Tibial artery (tissue), 4 donors: ENCODE measurements at places on chromosomes 1 and 21.

GRCh38 chr1:1259951-1260600 lies 13.6 kb upstream of the C1QTNF12 start:
- DNase-seq, result no peak

GRCh38 chr1:54888080-54888733 lies 1.2 kb upstream of the DHCR24 start:
- no peak for DNase-seq

- no peak for DNase-seq
Measured at GRCh38 chr21:45039317-45040156, 34.8 kb upstream of the ADARB1 start.

- no peak for DNase-seq
Measured at GRCh38 chr1:36572142-36572715, 89.5 kb upstream of the CSF3R start.

GRCh38 chr1:23625459-23625858 lies 66.1 kb upstream of the RPL11 start:
- DNase-seq, result no peak

- DNase-seq, result no peak
Measured at GRCh38 chr1:118077331-118078045, 107.5 kb downstream of the SPAG17 start.

GRCh38 chr1:90986953-90987352 lies 34.9 kb downstream of the ZNF644 start:
- no peak for DNase-seq

- no peak for DNase-seq
Measured at GRCh38 chr1:20978413-20978812, 191.3 kb upstream of the HP1BP3 start.

DNA sequence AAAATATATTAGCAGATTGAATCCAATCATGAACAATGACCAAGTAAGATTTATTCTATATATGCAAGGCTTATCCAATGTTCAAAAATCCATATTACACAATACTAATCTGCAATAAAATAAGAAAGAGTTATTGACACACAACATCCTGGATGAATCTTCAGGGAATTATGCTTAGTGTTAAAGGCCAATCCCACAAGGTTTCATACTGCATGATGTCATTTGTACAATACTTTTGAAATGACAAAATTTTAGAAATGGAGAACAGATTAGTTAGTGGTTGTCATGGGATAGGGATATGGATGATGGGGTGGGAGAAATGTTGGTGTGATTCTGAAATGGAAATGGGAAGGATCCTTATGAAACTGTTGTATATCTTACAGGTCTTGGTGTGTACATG lies 425.7 kb downstream of the SIPA1L2 start:
- no peak for DNase-seq

DNA sequence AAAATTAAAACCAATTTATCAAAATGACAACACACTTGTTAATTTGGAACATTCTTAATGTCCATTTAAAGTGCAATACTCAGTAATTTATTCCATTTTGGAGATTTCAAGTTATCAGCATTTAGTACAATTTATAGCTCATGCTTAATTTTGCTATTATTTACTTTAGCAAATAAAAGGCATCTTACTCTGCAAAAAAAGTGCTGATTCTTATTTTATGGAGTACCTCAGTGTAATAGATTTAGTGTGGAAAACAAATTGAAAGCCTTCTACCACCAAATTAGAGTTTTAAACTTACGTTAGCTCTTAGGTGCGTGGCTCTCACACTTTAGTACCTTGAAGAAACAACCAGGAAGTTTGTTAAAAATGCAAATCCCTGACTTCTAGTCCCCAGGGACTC lies 208.4 kb upstream of the NRIP1 start:
- no peak for DNase-seq

DNA sequence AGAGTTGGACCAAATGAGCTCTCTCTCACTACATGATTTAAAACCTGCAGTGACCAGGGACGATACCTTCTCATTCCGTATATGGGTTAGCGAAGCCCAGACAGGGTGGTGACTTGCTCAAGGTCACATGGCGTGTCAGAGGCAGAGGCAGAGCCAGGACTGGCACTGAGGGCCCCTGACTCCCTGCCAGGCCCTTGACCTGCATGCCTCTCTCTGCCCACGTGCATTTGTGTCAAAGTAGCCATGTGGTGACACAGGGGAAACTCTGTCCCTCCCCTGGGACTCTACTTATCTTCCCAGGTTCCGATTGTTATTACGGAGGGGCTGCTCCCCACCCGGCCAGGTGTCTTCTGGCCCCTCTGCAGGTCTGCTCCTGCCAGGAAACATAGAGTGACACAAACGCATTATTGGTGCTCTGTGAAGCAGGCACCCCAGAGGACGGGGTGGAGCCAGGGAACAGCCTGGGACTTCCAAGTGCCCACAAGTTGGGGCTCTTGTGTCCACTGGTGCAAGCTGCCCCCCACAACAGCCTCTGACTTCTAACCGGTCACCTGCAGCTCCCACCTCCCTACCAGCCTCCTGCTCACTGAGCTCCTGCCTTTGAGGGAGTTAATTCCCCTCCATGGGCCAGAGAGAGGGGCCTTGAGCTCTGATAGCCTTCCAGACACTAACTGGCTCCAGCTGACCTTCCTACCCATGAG lies 7.3 kb upstream of the TINAGL1 start:
- no peak for DNase-seq

DNA sequence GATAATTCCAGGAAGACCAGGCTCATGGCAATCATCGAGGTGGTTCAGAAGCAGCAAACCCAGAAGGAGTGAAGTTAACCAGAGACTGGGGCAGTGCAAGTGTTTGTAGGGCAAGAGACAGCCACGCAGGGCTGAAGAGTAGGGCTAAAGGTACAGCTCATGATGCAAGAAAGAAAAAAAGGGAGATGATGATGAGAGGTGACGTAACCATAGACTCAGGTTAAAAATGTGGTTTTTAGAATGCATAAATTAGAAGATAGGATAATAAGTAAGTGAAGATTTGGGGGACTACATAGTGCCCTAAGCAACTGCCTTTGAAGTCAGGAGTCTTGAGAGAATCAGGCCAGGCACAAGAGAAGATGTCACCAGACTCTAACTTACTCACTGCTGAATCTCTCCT lies 333 bp downstream of the LCE7A start:
- DNase-seq, result no peak

GRCh38 chr1:43273708-43274107 lies 3.9 kb downstream of the TMEM125 start:
- peak; percentile 10 for DNase-seq

DNA sequence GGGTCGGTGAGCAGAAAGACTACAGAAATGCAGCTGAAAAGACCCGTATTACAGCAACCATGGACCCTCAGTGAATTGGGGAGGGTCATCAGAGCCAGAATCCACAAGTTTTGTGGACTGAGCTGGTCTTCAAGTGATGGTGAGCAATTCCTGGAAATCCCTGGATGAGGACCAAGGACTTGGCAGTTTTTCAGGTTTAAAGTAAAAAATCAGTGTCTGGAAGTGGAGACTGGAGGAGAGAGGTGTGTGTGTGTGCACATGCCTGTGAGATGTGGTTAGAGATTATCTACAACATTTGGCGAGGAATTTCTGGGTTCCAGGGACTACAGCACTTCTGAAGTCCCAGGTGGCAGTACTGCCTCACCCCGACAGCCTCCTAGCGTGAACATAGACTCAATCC lies 56.4 kb downstream of the KIRREL1 start:
- DNase-seq, result no peak

- DNase-seq, result no peak
Measured at GRCh38 chr1:84283381-84283780, 18.1 kb upstream of the SAMD13 start.

GRCh38 chr1:68725001-68725752 lies 228.3 kb upstream of the DEPDC1 start:
- DNase-seq, result no peak

DNA sequence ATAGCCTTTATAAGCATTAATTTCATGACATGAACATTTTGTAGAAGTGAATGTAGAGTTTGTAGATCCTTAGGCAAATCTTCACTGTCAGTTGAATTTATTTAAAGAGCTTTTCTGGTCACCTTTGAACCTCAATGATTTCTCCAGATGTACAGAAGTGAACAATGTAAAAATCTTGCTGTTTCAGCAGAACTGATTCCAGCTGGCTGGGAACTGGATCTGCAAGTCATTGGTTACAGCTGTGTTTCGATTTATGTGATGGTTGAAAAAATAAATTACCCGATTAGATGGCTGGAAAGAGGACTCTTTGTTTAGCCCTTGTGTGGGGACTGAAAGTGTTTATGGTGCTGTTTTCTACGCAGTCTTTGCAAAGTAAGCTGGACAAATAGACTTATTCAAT lies 849.8 kb downstream of the USP25 start:
- DNase-seq, result no peak

- no peak for DNase-seq
Measured at GRCh38 chr1:17524645-17525044, 14.9 kb upstream of the ARHGEF10L start.

GRCh38 chr1:15231714-15232201 lies 15.3 kb upstream of the FHAD1 start:
- DNase-seq, result no peak

- no peak for DNase-seq
Measured at GRCh38 chr21:16423921-16424320, 694.1 kb downstream of the USP25 start.

DNA sequence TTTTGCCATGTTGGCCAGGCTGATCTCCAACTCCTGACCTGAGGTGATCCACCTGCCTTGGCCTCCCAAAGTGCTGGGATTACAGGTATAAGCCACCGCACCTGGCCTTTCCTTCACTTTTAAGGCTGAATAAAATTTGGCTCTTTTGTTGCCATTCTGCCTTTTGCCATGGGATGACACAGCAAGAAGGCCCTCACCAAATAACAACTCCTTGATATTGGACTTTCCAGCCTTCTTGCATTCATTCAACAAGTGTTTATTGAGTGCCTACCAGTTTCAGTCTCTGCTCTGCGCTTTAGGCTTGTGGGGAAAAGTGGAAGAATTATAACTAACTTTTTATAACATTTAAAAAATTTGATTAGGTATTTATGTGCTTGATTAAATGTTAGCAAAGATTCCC lies 1.9 kb upstream of the NVL start:
- no peak for DNase-seq

DNA sequence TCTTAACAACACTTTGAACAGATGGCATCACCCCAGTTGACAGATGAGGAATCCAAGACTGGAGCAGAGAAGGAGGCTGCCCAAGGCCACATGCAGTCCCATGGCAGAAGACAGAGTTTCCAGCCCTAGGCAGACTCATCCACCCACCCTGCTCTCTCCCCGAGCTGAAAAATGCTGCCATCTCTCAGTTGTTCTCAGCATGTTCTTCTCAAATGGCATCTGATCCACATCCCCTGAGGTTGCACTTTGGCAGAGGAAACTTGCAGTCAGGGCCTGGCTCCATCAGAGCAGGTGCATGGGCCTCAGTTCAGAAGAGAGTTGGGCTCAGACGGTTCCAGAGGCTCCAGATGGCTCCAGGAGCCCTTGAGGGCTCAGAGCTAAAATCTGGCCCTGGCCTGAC lies 709.4 kb downstream of the MATN1 start:
- peak; percentile 17 for DNase-seq

DNA sequence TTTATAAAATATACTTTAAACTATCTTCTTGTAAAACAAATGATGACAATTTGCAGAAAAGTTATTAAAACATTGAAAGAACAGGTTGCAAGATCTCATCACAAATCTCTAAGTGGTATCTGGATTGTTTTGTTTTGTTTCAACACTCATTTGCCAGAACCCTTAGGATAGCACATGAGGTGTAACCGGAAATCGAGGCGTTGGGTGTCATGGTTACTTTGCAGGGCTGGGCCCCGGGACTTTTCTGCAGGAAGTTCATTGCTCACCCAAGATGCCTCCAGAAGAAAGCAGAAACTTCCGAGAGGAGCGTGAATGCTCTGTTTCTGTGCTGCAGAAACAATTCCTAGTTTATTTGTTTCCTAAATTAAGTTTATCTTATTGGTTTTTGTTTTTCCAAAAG lies 2.5 kb downstream of the DISC1 start:
- peak; percentile 53 for DNase-seq

DNA sequence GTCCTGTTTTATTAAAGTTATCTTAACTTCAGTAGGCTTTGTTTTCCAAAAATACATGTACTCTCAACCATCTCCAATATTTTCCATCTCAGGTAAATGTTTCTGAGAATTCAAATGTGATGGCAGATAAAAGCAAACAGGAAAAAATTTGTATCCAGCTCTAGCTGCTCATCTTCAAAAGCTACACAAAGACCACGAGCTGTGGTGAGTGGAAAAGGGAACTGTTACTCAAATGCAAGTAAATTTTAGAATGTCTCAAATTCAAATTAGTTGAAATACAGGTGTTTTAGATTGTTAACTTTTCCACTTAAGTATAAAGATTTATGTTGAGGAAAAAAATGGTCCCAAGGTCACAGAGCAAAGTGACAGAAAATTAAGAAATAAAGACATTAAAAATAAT lies 216.0 kb downstream of the SLC45A1 start:
- no peak for DNase-seq

DNA sequence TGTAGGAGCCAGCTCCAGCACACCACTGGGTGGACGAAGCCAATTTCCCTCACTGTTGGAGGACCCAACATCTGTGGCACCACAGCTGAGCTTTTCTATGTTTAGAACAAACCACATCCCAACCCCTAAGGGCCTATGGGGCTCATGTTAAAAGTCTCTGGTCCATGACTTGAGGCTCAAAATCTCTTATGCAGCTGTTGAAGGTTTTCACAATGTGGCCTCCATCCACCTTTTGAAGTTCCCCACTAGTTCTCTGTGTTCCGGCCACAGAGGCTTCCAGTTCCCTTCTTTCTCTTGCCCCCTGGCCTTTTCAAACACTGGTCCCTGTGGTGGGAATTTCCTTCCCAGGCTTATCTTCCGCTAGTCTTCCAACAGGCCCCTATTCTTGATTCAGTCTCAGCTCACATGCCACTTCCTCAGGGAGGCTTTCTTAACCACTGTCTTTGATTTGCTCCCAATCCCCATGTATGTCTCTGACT lies 3.9 kb upstream of the IFNLR1 start:
- DNase-seq, result no peak

GRCh38 chr1:96080925-96081324 lies 640.7 kb upstream of the PTBP2 start:
- DNase-seq, result no peak

DNA sequence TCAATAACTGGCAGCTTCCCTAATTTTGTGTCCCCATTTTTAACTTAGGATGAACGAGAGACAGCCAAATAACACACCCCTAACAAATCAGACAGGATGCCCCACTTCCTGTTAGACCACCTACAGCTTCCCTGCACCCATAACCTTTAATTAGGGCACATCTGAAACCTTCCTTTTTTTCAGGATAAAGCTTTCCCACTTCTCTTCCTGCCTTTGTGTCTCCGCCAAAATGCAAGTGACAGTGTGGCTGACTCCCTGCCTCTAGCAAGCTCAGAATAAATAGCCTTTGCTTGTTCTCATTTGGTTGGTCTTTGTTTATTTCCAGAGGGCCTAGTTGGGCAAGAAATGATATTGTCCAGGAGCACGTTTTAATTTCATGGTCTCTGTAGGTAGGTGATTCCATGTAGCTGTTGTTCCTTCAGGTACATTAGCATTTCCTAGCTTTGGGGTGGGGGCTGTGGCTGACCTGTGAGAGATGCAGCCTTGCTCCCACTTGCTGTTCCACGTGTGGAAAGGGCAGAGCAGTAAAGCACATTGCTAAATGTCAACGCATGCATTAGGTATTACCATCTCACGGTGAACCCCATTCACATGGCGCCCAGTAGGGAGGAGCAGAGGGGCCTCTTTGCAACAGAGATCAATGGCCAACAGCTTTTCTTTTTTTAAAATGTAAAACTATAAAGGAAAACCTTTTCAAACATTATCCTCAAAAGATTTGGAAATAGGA lies 154.9 kb downstream of the ST6GALNAC3 start:
- no peak for DNase-seq

- DNase-seq, result no peak
Measured at GRCh38 chr21:35294231-35294898, 245.3 kb upstream of the RUNX1 start.
